ENCODE measurements at places on chromosomes 4 and X.

GRCh38 chr4:104524026-104524425 is 29.3 kb upstream of the CXXC4 start:
- DNase-seq: no peak

DNA sequence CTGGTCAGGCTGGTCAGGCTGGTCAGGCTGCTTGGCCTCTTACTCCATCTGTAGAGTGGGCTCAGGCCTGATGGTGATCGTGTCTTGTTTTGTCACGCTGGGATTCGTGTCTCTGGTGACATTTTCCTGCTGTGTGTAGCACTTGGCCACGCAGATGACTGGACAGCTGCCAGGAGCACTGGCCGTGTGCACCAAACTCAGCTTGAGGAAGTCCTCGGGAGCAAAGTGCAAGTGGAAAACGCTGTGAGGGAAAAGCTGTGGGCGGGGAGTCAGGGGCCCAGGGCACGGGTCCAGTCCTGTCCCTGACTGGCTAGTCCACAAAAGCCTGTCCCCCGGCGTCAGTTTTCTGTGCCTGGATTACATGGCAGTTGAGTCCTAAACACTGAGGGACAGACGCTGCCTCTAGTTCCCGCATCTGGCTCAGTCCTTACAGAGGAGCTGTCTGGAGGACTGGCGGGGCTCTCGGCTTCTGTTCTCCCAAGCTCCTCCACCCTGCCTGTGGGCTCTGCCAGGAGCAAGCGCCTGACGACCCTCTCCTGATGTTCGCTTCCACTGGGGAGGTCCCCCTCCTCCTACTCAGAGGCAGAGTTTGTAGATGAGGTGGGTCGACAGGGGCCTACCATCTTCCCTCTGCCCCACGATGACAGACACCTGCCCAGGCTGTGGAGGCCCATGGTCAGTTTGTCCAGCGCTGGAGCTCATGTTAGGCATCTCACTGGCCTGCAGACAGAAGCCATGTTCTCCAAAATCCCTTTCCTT is 35.9 kb upstream of the GRPEL1 start:
- no peak for DNase-seq

GRCh38 chrX:38109042-38109898 is 102.9 kb downstream of the SYTL5 start:
- DNase-seq: peak; percentile 91

DNA sequence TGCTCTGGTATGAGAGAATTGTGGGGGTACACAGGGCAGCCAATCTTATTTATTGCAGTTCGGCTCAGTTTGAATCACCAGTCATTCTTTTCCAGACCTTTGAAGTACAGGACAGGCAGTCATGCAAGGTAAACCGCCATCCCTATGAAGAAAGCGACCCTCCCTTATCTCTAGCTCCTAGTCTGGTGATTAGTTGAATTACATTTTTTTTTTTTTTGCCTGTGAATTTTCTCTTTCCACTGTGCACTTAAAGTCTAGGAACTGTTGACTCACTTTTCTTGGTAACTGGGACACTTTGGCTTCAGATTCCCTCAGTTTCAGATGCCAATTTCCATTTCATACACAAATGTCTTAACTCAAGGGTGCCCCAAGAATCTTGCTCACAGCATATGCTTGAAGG is 82.4 kb upstream of the FAM9C start:
- DNase-seq: no peak

DNA sequence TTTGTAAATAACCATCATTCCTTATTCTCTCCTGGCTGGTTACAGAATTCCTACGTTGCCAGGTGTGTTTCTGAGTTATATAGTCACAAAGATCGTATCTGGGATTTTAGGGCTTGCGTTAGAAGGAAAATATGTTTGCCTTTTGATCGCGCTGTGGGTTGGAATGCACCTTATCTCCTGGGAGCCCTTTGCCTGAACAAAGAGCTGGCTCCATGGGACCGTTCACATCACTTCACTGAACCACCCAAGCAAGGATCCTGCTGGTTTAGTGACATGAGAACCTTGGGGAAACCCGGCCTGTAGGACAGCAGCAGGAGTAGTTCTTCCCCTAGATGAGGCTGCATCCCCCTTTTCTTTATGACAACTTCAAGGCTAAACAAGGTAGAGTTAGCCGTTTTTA is 51.6 kb downstream of the RS1 start:
- DNase-seq: no peak

DNA sequence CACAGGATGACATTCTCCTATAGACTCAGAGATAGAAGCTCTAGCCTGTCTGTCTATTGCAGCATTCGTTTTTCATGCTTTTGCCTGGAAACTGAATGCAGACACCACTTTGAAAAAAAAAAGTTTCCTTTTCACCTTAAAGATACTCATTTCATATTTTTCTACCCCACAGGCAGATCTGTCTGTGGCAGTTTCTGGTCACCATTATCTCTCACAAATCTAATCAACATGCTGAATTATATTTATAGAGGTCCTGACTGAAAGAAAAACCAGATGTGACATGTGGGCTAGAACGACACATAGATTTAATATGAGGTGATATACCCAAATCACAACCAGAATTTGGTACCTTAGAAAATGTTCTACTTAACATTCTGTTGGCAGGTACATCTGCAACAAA is 28.2 kb downstream of the ADGRG4 start:
- DNase-seq: no peak

DNA sequence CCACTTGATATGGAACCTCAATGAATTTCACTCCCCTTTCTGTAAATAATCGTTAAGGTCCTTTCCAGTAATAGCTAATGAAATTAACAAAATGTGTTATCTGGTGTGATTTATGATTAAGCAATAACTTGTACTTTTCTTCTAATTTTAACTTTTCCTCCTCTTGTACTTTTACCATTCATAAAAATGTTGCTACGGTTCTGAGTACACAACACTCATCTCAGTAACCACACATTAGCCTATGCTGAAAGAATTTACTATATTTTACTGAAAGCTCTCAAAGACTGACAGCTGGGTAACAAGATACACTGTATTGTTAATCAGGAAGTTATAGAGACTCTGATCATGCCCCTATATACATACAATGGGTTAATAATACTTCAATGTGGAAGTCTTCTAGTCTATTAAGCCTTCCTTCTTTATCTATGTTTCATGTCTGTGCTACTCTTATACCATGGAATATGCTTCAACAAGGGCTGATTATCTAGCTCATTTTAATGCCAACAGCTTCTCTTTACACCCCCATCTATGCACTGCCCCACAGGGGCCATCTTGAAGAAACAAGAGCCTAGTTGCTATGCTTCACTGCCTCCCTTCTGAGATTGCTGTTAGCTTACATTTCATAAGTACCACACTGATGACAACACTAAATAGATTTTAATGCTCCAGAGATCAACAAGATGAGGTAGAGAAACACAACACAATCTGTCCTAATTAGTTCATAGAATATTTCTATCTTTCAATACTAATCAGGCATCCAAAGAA is 39.1 kb downstream of the LAMP2 start:
- no peak for DNase-seq

DNA sequence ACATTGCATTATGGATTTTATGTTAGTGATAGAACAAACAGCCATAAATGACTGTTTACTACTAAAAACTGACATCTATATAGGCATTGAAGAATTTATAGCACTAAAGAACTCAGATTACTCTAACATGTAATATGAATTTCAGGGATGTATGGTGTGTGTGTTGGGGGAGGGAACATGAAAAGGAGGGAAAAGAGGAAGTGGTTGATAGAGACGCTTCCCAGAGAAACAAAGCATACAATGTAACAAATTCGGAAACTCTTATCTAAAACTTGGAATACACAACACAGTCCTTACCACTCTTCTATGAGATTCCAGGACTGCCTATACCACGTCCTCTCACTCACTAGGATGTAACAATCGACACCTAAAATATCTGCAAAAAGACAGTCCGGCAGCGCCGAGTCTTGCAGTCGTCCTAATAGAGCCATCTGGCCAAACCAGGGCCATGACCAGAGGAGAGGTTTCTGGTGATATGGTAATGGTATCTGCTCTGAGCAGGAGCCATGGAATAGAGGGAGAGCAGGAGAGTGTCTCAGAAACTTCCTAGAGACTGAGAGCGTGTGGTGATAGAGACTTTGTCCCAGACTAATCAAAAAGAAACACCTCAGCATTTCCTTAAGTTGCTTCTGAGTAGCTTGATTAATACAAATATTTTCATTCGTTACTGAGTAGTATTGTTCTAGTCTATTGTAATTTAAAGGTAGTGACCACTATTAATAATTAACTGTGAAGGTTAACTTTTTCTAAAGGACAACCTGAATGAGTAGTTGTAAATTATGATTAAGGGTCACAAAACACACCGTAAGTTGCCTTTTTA is 251.9 kb upstream of the ETNPPL start:
- DNase-seq: no peak

GRCh38 chr4:182400790-182401189 is 157.6 kb downstream of the TENM3 start:
- DNase-seq: no peak

GRCh38 chr4:153683763-153684181 is 308 bp upstream of the TLR2 start:
- DNase-seq: no peak

GRCh38 chr4:48899432-48899749 is 7.2 kb downstream of the OCIAD2 start:
- no peak for DNase-seq

GRCh38 chr4:47471591-47471990 is 8.1 kb upstream of the COMMD8 start:
- DNase-seq: no peak

GRCh38 chrX:69128588-69128987 is 36.7 kb downstream of the PJA1 start:
- no peak for DNase-seq

DNA sequence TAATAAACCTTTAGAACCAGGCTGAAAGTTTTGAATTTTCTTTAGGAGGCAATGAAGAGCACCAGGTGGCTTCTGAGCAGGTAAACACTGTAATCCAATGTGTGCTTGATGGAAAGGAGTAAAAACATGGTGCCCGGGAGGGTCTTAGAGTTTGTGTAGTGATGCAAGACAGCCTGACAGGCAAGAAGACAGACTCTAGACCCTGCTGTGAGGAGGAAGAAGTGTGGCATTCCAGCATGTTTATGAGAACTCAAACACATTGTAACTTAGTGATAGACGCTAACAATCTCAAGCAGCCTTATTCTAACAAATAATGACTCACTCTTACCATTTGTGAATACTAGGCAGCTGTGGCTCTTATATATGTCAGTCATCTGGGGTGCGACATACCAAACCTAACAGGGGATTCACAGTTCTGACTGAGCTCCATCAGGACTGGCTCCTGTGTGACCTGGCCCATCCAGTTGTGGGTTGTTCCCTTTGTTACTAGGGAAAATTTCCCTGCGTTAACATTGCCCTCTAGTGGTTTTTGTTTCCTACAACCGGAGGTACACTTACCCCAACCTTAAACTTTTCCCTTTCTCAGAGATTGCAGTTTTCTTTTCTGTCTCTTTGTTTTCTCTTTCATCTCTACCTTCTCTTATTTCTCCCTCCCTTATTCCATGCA is 53.8 kb downstream of the VSIG4 start:
- DNase-seq: no peak

GRCh38 chrX:13876652-13877051 is 59.8 kb upstream of the GPM6B start:
- DNase-seq: no peak
